CD4-positive, CD25-positive, alpha-beta regulatory T cell (primary cell): ENCODE measurements at places on chromosomes 7 and 10. TPM values are rescaled to one million over a fixed set of nuclear protein-coding genes. Genes with fewer than 3 reads are reported as not detected.

The STEAP1B gene
- polyA plus RNA-seq: not detected

The INA gene
- not detected for polyA plus RNA-seq

The GHITM gene
- polyA plus RNA-seq: 296 TPM

The BMPER gene
- not detected for polyA plus RNA-seq

The VWDE gene
- polyA plus RNA-seq: 0.12 TPM

The C10orf67 gene
- polyA plus RNA-seq: 0.74 TPM

The FKBP9 gene
- polyA plus RNA-seq: 0.37 TPM

The ITPRID1 gene
- polyA plus RNA-seq: not detected

The EIF5AL1 gene
- 0.45 TPM for polyA plus RNA-seq

The EZH2 gene
- 7.5 TPM for polyA plus RNA-seq

The ACSL5 gene
- polyA plus RNA-seq: 94.4 TPM

The HNRNPA2B1 gene
- 532 TPM for polyA plus RNA-seq

The OR2A5 gene
- polyA plus RNA-seq: not detected

The CTTNBP2 gene
- not detected for polyA plus RNA-seq

The ZPBP gene
- polyA plus RNA-seq: not detected

The GPC2 gene
- polyA plus RNA-seq: 0.27 TPM

The RBP3 gene
- not detected for polyA plus RNA-seq

The FKBP6 gene
- polyA plus RNA-seq: not detected

The NCF1 gene
- 3.5 TPM for polyA plus RNA-seq

The PTPRN2 gene
- 4.7 TPM for polyA plus RNA-seq

The ARL3 gene
- 2.3 TPM for polyA plus RNA-seq

The FOXP2 gene
- not detected for polyA plus RNA-seq

The FAM237B gene
- not detected for polyA plus RNA-seq

The LEP gene
- not detected for polyA plus RNA-seq

The CAV1 gene
- not detected for polyA plus RNA-seq

The AFAP1L2 gene
- polyA plus RNA-seq: 2.6 TPM

The INMT gene
- 0.14 TPM for polyA plus RNA-seq

The BEND7 gene
- polyA plus RNA-seq: not detected

The NEUROG3 gene
- not detected for polyA plus RNA-seq

The FBXO24 gene
- not detected for polyA plus RNA-seq

The CHST15 gene
- polyA plus RNA-seq: 0.13 TPM

The PLEKHS1 gene
- not detected for polyA plus RNA-seq

The KCND2 gene
- not detected for polyA plus RNA-seq

The RBP4 gene
- polyA plus RNA-seq: not detected

The NUTM2B gene
- not detected for polyA plus RNA-seq

The MCMBP gene
- 69.6 TPM for polyA plus RNA-seq

The SEMA3A gene
- polyA plus RNA-seq: not detected

The MET gene
- not detected for polyA plus RNA-seq

The OR2A1 gene
- polyA plus RNA-seq: not detected

The CHRM2 gene
- polyA plus RNA-seq: not detected

The SPDYE11 gene
- polyA plus RNA-seq: not detected

The ATP6V1F gene
- 349 TPM for polyA plus RNA-seq

The PNLIPRP2 gene
- polyA plus RNA-seq: not detected

The MEPCE gene
- polyA plus RNA-seq: 10.2 TPM

The CABCOCO1 gene
- polyA plus RNA-seq: not detected

The FAM149B1 gene
- polyA plus RNA-seq: 5.2 TPM
